Stimulated activated CD4-positive, alpha-beta T cell treated with anti-CD3 and anti-CD28 coated beads, Interleukin-2, amount 100 ng/mL, for 24 hours (primary cell): ENCODE measurements at places on chromosomes 12 and 14.

GRCh38 chr12:89690925-89691324 is 17.7 kb downstream of the ATP2B1 start:
- no peak for DNase-seq

DNA sequence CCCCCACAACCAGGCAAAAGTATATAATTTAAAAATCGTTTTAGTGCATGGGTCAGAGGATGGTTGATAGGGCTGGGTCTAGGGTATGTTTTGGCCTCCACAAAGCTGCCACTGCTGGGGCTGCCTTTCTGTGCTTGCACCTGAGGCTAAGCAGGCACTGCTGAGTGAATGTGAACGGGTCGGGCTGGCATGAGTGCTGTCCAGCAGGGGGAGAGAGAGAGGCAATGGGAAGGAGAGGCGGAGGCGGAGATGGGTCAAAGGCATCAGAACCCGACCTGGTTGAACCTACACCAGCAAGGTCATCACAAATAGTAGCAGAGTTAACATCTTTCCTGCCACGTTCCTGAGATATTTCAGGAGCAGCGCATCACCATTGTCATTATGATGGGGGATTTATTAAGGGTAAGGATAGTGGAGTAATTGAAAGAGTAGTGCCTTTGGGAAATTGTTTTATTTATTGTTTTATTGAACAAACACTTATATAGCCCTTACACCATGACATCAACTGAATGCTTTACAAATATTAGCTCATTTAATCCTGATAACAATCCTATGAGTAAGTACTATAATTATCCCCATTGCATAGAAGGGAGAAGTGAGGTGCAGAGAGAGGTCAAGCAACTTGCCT is 5.8 kb upstream of the NRXN3 start:
- DNase-seq, result peak; percentile 17

DNA sequence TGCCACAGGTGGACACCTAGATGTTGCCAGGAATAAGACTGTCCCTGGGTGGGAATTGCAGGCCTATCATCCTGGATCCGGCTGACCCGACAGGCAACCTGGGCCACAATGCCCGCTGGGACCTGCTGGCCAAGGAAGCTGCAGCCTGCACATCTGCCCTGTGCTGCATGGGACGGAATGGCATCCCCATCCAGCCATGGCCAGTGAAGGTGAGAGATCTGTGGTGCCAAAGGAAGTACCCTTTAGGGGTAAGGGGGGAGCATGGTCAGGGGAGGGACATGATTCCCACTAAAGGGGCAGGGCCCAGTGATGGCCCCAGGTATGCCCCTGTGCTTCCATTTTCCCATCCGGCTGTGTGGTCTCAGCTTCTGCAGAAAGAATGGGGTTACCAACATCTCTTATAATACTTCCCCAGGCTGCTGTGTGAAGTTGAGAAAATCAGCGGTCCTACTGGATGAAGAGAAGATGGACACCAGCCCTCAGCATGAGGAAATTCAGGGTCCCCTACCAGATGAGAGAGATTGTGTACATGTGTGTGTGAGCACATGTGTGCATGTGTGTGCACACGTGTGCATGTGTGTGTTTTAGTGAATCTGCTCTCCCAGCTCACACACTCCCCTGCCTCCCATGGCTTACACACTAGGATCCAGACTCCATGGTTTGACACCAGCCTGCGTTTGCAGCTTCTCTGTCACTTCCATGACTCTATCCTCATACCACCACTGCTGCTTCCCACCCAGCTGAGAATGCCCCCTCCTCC is 8.6 kb upstream of the OAS2 start:
- DNase-seq, result no peak

- no peak for DNase-seq
These were observed 13.1 kb upstream of the ATP5F1B start for GRCh38 chr12:56658921-56659320.

DNA sequence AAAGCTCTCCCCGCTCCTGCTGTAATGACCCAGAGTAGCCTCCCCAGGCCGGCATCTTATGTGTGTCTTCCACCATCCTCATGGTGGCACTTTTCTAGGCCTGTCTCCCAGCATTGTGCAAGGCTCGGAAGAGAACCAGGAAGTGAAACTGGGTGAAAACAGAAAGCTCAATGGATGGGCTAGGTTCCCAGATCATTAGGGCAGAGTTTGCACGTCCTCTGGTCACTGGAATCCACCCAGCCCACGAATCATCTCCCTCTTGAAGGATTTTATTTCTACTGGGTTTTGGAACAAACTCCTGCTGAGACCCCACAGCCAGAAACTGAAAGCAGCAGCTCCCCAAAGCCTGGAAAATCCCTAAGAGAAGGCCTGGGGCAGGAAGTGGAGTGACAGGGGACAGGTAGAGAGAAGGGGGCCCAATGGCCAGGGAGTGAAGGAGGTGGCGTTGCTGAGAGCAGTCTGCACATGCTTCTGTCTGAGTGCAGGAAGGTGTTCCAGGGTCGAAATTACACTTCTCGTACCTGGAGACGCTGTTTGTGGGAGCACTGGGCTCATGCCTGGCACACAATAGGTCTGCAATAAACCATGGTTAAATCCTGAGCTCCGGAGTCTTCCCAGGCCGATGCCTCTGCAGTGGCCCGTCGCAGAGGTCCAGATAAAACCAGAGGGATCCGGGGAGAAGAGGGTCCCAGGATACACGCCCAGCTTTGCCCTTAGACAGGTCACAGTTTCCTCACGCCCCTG is 15.6 kb downstream of the ACVRL1 start:
- no peak for DNase-seq

DNA sequence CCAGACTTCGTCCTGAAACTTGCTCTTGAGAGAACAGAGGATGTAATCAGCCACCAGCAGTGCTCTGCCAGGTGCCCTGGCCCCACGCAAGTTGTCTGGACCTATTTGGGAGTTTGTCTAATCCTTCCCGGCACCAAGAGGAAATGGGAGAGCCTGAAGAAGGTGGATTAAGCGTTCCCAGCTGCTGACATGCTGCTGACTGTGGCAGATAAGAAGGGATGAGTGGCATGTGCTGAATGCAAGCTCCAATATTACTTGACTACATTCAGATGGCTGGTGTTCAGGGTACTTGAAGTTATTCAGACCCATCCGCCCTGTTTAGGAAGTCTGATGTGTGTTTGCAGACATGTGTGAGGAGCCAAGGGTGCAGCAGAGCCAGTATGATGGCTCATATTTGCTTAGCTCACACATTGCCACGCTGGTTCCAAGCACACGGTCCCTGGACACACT is 440.6 kb upstream of the CCDC196 start:
- no peak for DNase-seq

DNA sequence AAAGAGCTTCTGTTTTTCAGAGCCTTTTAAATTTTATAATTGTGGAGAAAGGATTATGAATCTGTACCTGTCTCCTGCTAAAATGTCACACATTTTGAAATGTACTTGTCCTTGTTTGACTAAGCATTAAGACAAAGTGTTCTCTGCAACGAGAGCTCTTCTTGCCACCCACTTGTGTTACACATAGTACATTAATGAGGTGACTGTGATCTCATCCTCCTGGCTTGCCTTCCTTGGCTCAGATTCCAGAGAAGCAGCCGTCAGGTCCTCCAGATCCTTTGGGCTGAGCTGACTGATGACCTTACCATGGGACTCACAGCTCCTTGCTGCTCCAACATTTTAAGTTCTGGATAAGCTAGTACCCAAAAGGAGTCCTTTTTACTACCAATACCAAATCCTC is 81.4 kb downstream of the BBS10 start:
- DNase-seq, result no peak

GRCh38 chr14:81625343-81625742 is 91.7 kb upstream of the SEL1L start:
- DNase-seq, result no peak

DNA sequence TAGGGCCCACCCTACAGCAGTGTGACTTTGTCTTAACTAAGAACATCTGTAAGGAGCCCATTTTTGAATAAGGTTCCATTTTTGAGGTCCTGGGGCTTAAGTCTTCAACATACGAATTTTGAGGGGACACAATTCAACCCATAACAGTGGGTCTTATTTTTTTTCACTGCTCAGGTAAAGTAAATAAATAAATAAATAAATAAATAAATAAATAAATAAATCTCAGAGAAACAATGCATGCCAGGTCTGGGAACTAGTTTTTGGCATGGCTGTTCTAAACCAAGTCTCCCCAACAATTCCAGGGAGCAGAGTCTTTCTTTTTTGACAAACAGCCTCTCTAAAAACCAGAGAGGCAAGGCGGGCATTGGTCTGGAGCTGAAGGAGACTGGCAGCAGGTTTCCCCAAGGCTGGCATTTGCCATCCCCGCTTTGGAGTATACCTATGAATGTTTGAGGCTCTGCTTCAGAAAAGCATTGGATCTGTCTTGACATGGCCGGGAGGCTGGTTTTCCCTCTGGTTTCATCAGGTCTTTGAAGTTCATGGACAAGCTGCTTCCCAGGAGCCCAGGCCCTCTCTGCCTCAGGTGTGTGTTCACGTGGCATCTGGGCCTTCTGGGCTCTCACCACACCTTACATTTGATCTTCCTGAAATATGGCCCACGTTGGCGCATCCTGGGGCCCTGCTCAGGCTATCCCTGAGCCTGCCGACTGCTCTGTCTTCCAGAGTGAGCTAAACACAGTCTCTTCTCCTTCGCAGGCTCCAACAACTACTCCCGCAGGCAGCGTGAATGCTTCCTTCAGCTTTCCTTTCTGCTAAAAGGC is 545.2 kb downstream of the BCL11B start:
- DNase-seq, result no peak

DNA sequence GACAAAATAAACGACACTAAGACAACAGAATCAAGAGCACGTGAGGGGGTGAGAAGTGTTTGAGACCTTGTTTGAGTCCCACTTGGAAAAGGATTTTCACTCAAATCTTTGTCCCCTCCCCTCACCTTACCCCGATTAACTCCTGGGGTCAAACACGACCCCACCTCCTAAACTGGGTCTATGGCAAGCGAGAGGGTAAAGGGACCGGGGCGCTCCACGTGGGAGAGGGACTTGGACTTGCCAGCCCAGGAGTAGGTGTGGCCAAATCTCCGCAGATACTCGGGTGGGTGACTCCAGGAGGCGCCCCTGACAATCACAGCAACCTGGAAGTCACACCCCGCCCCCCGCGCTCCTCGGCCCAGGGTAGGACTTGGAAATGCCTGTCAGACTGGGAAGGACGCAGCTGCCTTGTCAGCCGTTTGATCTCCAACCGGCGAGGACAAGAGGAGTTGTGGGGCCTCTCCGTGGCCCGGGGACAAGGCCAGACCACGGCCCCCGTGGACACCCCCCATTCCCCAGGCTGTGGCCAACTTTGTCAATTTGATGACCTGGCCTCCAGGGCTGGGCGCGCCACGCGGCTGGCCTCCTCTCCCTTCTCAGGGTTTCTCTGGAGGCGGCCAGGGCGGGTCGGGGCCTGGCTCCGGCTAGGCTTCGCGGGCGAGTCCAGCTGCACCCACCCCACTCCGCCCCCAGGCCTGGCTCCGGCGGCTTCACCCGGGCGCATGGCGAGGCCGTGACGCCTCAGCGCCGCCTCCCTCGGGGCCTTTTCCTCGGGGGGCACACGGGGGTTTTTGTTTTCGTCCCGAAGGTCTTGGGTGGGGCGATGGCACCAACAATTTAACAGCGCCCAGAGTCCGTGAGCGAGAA is 1.1 kb upstream of the BCL11B start:
- peak; percentile 80 for DNase-seq

GRCh38 chr14:96698960-96699539 is 98.1 kb upstream of the VRK1 start:
- DNase-seq, result peak; percentile 40

GRCh38 chr14:99100497-99101270 is 171.3 kb downstream of the BCL11B start:
- no peak for DNase-seq

DNA sequence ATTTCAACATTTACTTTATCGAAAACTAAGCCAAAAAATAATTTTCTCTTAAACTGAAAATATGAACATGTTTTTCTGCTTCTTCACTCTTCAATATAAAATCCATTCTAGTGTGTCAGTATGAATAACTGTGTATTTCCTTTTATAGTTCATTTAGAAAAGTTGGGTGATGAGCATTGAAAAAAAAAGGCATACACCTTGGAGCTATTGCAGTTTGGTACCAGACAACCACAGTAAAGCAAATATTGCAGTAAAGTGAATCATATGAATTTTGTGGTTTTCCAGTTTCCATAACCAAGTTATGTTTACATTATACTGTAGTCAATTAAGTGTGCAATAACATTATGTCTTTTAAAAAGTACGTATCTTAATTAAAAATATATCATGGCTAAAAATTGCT is 195.0 kb upstream of the FOXG1 start:
- no peak for DNase-seq

GRCh38 chr12:69580074-69580473 is 5.2 kb upstream of the CCT2 start:
- DNase-seq, result no peak

- DNase-seq, result no peak
These were observed 90.7 kb upstream of the ATP2B1 start for GRCh38 chr12:89799316-89799715.

DNA sequence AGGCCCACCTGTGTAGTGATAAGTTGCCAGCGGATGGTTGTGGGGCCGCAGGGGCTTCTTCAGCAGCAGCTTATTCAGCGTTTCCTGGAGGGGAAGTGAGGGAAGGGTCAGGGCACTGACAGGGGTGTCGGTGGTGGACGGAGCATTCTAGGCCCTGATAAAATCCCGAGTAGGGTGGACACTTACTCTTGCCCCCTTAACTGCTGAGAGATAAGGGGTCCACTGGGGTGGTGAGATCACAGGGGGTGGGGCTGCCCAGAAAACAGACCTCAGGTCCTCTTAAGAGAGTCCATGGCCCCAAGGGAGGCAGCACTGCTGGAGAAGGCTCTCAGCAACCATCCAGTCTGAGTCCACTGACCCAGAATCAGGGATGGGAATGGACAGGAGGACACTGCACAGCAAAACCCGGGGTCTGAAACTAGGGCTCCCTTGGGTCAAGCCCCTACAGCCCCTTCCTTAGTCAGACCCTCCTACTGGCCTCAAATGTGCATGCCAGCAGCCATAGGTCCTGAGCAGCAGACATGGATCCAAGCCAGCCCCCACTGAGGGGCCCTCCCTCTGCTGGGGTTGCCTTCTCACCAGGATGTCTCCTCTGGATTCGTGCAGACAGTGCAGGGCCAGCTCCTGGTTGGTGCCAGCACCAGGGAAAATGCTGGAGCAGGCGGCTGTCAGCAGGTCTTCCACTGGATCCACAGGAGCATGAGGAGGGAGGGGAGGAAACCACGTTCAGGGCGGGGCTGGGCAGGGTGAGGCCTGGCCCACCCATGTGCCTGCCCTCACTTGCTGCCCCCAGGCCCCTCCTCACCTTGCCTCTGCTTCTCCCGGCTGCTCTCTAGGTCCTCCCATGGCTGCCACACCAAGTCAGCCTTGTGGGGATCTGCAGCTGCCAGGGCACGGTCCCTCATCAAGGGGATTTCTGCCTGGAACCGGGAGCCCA is 12.1 kb upstream of the PNMA1 start:
- no peak for DNase-seq

DNA sequence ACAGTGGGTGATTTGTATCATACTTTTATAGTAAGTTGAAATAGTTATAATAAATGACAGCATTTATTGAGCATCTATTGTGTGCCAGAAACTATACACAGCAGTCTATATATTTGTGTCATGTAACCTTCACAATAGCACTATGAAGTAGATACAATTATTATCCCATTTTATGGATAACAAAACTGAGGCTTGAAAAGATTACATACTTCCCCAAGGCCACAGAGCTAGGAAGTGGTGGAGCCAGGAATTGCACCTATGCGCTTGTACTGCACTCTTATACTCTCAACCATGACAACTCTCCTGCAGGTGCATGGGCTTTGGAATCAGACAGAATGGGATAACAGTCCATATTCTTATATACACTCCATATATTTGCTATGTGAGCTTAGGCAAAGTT is 110.6 kb upstream of the SOX5 start:
- DNase-seq, result no peak
